ENCODE measurements at places on chromosomes 5 and 9.
A peak's percentile ranks its signal among the peaks of the same experiment; 100 is the strongest.

DNA sequence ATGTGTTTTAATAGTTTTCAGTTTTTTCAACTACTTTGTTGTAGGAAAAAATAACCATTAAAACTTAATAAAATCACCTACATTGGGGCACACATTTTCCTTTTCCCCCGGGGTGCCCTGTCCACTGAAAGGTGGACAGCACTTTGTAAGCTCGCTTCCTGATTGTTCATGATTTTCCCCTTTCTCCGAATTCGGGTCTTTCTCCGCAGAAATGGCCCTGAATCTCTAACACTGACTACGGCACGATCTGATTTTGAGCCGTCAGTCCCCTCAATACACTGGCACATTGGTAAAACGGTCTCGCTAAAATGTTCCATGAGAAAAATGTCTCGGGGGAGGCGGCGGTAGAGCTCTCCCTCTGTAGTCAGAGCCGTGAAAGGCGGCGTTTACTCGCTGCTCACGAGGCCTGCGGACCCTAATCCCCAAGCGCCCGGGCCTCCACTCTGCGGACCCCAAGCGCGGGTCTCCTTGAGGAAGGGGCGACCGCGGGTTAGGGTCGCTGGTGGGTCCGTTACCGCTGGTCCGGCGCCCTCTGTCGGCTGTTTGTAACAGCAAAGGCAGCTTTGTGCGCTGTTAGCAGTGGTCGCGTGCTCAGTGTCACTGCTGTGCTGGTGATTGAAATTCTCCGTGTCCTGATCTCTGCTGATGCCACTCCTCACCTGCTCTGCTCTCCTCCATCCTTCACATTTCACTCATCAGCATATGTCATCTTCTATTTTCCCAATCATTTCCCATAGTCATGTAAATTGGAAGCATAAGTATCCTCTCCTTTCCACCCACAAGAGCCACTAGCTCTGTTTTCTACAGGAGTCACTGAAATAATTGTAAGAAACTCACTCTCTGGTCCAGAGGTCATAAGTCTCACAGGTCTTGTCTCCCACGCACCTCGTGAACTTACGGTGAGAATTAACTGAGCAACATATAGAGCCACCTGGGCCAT lies 10.8 kb upstream of the IFNA2 start:
- no peak for DNase-seq

DNA sequence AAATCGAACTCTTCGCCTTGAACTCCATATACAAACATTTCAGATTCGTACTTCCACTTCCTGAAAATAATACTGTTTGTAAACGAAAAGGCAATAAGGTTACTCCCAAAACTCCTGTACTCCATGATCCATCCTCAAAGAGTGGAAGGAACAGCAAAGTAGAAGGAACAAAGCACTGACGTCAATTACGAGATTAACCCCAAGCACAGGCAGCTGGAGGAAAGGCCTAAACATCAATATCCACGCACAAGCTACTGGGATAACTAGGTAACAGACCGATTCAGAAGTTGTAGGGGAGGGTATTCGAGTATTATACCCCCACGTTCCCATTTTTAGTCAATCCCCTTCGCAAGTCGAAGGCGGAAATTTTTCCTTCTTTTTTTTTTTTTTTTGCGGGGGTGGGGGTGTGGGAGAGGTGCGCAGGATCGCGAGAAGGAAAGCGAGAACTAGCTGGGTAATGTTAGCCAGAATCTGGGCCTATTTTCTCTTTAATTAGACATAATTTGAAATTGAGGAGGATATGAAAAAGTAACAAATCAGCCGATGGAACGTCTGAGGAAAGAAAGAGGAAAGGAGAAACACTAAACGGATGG lies 909 bp downstream of the AFF4 start:
- peak; percentile 69 for DNase-seq

- DNase-seq: no peak
Measured at GRCh38 chr5:102974177-102974576, 145.8 kb downstream of the GIN1 start.

- DNase-seq: peak; percentile 96
Measured at GRCh38 chr9:135926402-135927194, 19.3 kb upstream of the CAMSAP1 start.

DNA sequence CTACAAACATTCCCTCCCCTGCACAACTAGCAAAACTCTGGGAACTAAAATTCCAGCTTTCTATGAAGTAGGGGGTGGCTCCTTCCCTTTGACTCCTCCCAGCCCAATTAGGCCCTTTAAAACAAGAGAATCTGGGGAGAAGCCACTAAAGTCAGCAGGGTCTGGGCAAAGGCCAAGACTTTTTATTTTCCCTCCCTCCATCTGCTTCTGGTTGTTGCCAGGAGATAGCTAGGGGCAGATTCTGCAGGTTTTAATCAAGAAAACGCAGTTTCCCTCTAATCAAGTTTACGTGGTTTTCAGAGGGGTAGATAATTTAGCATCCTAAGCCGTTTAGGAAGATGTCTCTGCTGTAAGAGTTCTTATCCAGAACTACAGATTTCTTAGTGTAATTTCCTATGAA lies 114.5 kb upstream of the CDH6 start:
- DNase-seq: no peak

DNA sequence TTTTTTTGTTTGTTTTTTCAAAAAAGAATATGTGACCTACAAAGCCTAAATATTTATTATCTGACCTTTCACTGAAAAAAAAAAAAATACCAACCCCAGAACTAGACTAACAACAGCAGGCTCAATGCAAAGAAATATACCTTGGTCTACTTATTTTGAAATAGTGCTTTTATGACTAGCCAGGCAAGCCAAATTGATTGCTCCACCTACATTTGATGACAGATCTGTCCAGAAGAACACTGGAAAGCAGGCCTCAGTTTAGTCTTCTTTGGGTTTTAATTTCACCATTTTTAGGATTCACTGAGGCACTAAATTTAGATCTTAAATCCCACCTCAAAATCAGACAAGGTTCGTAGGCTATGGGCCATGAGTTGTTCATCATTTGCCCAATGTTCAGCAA lies 97.3 kb downstream of the PLPP1 start:
- no peak for DNase-seq

- no peak for DNase-seq
Measured at GRCh38 chr5:104001136-104001535, 438.5 kb upstream of the NUDT12 start.

DNA sequence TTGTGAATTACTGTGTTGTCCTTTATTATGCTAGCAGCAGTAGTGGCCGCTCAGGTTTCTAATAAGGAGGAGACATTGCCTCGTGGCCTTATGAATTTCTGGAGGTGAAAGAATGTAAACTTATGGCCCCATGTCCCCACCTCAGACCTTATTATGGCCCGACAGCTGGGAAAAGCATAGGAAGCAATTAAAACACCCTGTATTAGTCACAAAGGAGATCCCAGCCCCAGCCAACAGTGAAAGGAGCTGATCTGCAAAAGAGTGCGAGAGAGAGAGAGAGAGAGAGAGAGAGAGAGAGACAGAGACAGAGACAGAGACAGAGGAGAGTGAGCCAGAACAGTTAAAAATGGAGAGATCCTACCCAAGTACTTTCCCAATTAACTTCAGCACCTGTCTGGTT lies 269.3 kb downstream of the DMRT2 start:
- DNase-seq: no peak

DNA sequence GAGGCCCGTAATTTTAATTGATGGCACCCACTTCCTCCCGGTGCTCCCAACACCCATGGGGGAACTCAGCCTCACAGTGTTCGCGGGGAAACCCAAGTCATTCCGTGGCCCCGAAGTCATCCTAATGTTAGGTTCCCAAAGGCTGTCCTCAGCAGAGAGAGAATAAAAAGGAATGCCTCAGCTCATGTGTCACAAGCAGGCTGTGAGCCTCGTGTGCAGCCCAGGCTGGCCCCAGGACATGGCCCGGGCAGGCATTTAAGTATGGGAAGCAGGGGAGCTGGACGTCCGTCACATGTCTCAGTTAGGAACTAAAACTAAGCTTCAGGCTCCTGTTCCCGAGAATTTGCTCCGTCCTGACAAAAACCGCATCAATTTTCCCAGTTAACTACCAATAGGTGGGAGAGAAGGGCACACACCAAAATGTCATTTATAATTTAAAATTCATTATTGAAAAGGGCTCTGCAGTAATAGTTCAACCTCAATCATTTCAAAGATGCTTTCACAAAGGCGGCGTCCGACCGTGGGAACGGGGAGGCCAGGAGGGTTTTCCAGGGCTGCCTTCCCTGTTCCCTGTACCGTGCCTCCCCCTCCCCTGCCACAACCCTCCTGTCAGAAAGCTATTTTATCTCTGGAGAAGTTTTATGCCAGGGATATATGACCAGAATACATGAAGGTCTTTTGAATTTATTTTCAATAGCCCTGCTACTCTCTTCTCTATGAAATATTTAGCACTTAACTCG lies 137.3 kb downstream of the FSTL4 start:
- DNase-seq: no peak

DNA sequence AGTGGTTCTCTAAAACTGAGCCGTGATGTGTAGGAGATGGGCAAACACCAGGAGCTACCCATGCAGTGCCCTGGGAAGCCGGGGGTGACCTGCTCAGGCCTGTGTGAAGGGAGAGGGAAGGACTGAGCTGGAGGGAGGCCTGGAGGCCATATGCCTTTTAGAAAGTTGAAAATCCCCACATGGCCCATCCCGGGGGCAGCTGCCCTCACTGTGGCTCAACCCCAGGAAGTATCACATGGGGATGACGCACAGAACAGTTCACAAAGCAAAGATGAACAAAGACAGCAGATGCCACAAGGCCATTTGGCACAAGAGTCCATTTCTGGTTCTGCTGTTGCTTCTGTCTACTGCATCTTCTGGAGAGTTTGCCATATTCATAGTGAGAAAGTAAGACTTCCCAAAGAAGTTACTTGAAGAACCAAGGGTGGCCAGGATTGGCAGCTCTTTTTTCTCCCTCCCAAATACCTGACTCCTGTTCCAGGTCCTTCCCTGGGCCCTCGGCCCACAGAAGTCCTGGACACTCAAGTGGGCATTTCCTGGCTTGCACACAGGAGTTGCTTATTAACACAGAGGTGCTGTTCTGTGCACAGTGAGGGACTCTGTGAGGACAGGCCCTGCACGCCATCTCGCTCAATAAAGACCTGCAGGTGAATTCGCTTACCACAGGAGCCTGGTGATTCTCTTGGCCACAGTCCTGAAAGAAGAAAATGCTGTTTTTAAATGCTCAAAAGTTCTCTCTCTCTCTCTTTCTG lies 25.1 kb downstream of the ACSL6 start:
- no peak for DNase-seq

- peak; percentile 37 for DNase-seq
Measured at GRCh38 chr5:5492087-5492933, 69.8 kb downstream of the ICE1 start.

DNA sequence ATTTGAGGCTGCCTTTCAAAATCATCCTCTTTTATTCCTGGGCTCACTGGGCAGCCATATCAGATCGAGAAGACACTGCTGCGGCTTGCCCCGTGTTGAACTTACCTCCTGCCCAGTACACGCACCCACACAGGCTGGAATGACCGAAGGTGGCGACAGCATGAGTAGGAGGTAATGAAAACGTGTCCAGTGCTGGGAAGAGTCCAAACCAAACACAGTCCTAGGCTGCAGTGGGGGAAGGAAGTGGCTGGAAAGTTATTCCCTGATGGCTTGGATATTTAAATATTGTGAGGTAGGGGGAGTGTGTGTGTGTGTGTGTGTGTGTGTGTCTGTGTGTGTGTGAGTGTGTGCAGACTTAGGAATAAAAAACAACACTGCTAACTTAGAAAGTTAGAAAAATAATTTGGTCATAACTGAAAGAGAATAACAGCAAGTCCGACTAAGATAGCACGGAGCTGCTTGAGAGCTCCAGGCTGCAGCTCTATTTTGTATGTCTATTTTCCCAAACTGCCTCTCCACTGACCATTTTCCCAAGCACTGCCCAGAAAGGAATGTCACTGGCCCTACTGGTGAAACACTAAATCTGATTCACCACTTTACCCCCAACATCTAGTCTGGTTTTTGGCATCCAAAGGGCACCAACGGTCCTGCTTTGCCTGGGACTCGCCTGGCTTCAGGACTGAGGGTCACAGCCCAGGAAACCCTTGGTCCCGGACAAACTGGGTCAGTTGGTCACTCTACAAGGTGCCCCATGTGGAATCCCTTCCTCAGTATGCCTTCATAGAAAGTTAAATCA lies 41.2 kb downstream of the ANKH start:
- peak; percentile 12 for DNase-seq

DNA sequence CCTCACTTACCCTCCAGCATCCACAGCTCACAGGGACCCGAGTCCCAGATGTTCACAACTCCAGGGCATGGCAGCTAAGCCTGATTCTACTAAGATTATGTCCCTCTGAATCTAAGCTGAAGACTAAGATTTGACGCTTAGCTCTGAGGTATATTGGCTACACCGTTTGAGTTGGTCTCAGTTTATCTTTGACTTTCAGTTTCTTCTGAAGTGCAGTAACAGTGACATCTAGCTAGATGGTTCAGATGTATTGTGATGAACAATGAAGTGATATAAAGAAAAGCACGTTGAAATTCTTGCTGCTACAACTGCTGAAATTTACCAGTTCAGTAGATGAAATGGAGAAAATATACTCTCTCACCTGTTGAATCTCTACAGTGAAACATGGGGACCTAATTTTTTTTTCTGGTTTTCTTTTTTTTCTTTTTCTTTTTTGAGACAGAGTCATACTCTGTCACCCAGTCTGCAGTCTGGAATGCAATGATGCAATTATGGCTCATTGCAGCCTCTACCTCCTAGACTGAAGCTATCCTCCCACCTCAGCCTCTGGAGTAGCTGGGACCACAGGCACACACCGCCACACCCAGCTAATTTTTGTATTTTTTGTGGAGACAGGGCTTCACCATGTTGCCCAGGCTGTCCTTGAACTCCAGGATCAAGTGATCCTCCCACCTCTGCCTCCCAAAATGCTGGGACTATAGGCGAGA lies 15.7 kb downstream of the RFK start:
- no peak for DNase-seq

DNA sequence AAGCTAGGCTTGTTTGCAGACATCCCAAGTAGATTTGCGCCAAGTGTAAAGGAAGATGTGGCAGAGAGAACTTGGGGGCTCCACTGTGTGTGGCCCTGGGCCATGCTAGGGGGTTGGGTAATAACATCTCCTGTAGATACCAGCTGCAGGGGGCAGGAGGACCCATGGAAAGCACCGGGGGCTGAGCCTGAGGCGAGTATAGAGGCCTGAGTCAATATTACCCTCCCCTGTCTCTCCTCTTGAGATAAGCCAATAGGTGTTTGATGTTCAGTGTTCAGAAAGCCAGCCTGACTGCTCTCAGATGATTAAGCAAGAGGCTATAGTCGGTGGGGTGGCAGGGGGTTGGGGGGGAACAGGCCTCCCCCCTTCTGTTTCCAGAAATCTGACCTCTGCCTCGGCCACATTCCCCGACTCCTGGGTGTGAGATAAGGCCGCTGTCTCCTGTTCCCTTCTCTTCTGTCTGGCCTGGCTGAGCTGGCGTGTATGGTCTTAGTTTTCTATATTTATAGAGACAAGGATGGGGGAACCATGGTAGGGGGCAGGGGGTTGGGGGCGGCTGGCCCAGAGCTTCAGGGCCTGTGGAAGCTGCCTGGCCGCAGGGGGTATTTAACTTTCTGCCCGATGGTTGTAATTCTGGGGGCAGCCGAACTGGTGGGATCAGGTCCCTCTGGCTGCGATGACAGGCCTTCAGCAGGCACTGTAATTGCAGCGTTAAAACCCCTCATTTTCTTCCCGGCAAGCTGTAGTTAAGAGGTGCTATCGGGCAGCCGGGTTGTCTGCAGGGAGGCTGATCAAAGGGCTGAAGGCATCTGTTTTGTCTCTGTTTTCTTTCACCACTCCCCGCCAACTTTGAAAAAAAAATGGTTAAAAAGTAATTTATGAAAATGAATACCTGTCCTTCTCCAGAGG lies 292.0 kb downstream of the NSG2 start:
- DNase-seq: no peak

- peak; percentile 88 for DNase-seq
Measured at GRCh38 chr9:91546574-91546973, 122.9 kb upstream of the NFIL3 start.

Data from mammary epithelial cell (primary cell).